ENCODE measurements at places on chromosomes 6 and 20.

DNA sequence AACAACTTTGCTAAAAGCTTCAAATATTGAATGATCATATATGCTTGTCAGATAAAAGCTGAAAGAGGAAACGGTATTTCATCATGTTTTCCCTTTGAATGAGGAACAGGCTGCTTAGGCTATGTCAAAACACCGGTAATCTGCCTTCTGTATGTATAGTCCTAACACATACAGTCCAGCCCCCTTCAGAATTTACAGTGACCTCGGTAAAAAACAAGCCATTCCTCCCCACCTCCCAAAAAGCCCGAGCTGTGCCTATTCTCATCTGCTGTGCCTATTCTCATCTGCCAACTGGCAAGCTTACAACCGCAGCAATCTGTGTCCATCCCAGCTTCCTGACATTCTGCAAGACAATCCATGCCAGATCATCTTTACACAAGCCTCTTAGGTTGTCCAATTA is 26.8 kb upstream of the UBE2J1 start:
- no peak for DNase-seq

- no peak for DNase-seq
These were observed 15.6 kb upstream of the GMPR start for GRCh38 chr6:16222826-16223225.

GRCh38 chr20:56422824-56423189 is 10.7 kb downstream of the CASS4 start:
- no peak for DNase-seq

DNA sequence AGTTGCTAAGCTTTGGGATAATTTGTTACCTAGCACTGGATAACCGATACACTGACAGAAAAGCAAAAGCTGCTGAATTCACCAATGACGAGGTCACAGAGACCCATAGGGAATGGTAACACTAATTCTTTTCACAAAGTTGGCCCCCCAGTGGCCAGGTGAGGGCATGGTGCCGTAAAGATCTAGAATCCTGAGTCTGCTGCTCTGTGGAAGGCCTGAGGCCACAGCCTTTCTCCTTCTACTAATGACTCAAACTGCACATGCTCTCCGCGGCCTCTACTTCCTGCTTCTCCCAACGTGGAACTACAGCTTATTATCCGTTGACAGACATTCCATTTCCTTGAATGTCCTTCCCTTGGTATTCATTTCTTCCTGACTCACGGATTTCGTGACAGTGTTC is 127.1 kb downstream of the OPRM1 start:
- no peak for DNase-seq

GRCh38 chr6:41155132-41155805 is 1.1 kb upstream of the TREML1 start:
- no peak for DNase-seq

- peak; percentile 74 for DNase-seq
These were observed 63.6 kb downstream of the HUS1B start for GRCh38 chr6:593139-593906.

GRCh38 chr6:107800564-107801164 is 23.4 kb downstream of the SCML4 start:
- no peak for DNase-seq

GRCh38 chr6:10136636-10137035 is 278.2 kb downstream of the TFAP2A start:
- no peak for DNase-seq

- DNase-seq, result no peak
These were observed 262.9 kb downstream of the TAF4 start for GRCh38 chr20:61802721-61803311.

DNA sequence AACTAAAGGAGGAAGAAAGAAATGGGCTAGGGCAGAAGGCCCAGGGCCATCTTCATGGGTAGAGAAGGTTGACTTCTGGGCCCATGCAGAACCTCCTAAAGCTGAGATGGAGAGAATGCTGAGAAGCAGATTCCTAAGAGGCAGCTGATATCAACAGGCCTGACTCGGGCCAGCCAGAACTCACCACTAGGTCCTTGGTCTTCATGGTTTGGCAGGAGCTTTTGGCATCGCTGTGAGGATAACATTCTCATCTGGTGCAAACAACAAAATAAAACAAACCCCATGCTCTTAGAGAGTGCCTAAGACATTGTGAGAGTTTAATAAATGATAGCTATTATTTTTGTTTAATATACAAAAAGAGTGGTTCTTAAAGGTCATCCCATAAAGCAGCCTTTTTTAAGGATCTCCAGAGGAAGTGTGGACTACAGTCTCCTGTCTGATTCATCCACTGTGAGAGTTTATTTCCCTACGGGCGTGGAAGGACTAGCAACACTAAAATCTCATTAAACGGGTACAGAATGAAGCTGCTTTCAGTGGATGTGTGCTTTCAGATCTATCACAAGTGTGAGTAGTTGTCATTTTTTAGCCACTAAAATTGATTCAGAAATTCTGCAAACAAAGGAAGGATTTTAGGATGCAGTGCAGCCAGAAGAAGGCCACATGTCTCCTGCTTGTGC is 160.0 kb downstream of the PLCB4 start:
- no peak for DNase-seq

- DNase-seq, result no peak
These were observed 68.3 kb downstream of the AFG1L start for GRCh38 chr6:108363113-108363512.

DNA sequence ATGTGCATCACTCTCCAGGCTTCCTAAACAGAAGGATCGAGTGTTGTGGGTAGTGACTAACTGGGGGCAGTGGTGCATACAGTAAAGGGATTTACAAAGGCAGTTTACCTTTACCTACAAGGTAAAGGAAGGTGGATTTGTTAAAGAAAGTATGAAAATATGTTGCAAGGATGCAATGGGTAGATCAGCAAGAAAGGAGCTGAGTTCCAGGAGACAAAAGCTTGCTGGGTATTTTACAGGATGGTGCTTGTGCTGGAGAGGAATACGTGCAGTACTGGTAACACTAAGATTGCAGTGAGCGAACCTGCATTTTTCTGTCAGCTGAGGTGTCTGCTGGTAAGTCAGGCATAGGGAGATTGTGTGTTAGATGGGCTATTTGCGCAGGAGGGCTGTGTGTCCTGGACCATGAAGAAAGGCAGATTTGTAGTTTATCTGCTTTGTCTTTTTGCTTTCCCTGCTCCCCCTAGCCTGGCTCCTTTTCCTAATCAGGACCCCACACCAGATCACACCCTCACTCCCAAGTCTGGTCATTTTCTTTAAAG is 304.6 kb downstream of the THBS2 start:
- no peak for DNase-seq

DNA sequence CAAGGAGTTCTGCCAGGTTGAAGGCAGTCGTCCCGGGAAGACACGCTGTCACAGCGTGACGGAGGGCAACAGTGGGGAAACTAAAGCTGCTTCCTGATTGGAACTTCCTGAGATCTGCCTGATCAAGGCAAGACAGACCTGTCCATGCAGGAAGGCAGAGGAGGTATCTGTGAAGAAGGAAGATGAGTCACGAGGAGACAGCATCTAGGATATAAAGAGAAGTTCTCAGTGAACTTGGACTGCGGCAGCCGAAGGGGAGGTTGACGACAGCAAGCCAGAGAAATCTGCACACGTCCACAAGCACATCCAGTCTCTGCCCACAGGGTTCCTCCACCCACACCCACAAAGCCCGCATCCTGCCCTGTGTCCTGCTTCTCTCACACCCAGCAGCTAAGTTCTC is 38.6 kb downstream of the PREP start:
- no peak for DNase-seq

DNA sequence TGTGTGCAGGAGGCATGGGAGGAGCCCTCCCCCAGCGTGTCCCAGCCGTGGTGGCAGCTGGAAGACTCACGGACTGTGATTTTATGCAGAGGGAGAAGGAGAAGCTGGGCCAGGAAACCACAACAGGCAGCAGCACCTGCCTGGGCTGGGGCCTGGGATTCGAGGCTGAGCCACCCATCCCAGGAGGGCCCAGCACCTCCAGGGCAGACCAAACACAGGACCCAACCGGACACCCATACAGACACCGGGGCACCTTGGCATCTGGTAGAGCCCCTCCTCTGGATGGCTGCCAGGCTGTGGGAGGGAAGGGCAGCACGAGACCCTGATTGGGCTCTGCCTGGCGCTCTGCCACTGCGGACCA is 41.7 kb upstream of the CHRNA4 start:
- DNase-seq, result no peak

DNA sequence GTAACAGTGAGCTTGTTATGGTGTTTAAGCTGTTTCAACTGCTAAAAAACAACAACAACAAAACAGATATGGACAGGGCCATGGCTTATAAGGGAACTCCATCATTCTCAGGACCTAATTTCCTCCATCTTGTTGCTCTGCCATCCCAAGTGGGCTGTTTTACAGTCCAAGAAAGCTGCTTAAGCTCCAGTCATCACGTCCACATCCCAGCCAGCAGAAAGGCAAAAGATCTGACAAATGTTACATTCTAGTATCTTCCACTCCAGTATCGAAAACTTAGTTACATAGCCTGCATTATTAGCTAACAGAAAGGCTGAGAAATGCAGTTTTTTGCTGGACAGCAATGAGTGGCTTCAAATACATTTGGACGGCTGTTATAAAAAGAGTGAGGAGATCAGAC is 23.0 kb upstream of the TFAP2A start:
- DNase-seq, result no peak

DNA sequence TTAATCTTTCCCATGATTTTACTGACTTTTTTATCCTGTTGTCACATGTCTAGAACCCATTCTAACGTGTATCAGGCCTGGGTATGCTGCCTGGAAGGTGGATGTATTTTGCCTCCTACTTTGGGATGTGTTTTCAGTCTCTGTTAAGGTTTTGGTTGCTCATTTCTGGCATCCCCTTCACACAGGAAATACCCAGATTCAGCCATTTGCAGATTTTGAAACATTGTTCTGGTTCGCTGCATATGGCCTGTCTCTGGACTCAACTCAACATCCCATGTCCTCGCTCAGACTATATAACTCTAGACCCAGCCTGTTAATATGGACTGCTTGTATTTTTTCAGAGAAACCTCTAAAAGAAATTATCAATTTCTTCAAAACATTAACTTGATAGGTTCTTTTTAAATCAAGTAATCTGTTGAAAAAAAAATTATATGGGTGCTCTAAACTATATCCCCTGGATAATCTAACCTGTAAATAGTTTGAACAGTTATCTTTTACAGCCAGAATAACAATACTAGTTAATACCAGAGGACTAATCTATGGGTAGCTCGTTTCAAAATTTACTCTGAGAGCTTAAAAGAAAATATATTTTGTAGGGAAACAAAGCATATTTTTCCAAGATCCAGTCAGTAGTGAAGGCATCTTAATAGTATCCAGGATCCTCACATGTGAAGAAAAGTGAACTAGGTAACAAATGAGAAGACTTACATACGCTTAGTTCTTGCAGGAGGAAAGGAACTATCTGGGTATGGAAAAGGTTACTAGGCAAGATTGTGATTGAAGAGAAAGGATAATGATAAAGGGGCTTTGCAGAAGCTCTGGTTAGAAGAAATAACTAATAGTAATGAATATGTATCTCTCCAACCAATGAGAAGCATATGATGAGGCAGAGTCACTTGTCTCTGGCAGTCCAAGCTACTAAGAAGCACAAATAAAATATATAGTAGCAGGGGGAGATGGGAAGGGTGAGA is 23.4 kb upstream of the HLA-DQB1 start:
- no peak for DNase-seq

GRCh38 chr6:111852725-111853124 is 20.5 kb downstream of the FYN start:
- DNase-seq, result no peak

DNA sequence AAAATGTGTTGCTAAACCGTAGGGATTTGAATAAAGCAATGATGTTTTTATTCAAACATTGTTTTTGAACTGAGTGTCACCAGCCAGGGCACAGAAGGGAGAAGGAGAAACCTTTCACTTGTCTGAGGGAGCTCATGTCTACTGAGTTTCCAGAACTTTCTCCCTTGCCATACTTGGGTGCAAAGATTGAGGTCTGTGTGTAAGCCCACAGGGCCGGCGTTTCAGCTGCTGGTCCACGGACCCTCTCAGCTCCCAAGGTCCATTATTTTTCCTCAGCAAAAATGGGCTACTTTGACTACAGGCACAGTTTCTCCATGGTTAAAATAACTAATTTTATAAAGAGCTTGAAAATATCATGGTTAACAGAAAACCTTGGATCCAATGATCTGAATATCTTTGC is 32.6 kb downstream of the PSMG4 start:
- DNase-seq, result no peak

- DNase-seq, result no peak
These were observed 872 bp upstream of the RIMS4 start for GRCh38 chr20:44811150-44811685.

DNA sequence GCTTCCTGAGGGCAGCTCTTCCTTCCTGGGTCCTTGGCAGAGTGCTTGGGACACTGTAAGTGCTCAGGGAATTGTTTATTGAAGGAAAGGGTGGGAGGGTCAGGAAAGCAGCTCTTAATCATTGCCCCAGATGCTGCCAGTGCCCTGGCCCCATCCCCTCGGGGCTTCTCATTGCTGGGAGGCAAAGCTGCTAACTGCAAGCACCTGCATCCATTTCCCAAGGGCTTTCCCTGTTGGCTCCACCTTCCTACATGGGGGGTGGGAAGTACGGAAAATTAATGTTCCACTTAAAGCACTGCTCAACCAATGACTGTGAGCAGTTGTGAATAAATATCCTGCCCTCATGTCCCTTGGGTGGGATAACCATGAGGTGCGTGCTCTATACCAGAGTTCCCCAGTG is 56.4 kb downstream of the NDUFAF5 start:
- DNase-seq, result no peak

DNA sequence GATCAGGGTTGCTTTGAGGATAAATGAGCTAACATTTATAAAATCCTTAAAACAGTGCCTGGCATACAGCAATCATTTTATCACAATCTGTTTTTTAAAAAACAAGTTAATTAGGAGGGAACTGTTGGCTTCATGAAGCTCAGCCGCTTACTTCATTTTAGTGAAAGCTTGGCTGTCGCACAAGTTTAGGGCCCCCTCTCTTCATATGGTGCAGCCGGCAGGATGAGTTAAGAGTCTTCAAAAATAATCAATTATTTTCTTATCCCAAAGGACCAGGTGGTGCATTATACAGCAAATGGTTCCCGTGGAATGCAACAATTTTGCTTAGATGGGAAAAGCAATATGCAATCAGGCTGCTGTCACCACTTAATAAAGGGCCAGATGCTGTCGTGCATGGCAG is 57.4 kb upstream of the PROKR2 start:
- no peak for DNase-seq

DNA sequence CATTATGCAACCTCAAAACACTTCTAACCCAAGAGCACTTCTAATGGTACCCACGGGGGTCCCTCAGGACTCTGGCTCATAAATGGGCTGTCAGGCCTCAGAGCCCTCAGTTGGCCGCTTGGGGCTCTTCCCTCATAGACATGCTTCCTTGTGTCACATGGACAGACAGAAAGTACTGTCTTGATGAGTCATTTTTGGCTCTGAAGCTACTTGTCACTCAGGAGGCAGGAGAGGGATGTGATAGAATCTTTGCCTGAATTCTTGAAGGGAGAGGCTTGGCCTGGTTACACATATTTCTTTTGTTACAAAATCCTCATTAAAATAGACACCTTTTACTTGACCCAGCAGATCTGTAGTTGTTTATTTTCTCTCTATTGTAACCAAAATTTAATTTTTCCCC is 15.1 kb upstream of the EDN1 start:
- no peak for DNase-seq

GRCh38 chr20:55935448-55936208 is 69.7 kb downstream of the CBLN4 start:
- DNase-seq, result no peak

- no peak for DNase-seq
These were observed at the start of gene SIRPB2 for GRCh38 chr20:1491281-1491840. Gene SIRPB2, minus strand, starts transcription at chr20:1491420. Its CDS starts 61 bp downstream, at chr20:1491359.

All from stimulated activated CD4-positive, alpha-beta T cell treated with anti-CD3 and anti-CD28 coated beads, Interleukin-15, amount 100 ng/mL, for 24 hours (primary cell).